ENCODE measurements at places on chromosomes 1 and 21.
A peak's percentile ranks its signal among the peaks of the same experiment; 100 is the strongest.

DNA sequence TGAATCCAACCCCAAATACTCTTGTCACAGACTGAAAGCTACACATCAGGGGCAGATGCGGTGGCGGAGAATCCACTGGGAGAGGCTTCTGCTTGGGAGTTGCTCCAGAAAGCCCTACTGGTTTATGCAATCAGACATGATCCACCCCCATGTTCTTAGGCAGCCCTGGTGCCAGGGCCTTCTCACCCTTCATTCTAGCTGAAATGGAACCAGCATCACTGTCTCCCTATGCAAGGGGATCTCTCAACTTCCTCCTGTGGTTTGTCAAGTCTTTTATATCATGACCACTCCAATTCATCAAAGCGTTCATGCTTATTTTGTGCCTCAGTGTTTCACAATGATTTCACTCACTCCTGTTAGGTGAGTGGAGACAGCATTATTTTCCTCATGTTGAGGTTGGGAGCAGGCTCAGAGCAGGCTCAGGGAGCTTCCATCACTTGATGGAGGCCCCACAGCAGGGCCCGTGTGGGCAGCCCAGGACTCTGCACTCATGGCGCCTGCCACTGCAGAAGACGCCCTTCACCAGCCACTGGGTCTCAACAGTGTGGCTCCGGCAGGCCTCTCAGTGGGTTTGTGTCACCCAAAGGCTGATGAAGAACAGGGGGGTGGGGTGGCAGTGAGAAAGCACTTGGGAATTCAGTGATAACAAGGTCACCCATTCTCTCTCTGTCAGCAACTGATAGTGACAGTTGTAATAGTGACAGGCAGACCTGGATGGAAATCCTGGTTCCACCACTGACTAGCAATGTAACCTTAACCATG, 67.1 kb downstream of the CD58 start:
- no peak for DNase-seq

DNA sequence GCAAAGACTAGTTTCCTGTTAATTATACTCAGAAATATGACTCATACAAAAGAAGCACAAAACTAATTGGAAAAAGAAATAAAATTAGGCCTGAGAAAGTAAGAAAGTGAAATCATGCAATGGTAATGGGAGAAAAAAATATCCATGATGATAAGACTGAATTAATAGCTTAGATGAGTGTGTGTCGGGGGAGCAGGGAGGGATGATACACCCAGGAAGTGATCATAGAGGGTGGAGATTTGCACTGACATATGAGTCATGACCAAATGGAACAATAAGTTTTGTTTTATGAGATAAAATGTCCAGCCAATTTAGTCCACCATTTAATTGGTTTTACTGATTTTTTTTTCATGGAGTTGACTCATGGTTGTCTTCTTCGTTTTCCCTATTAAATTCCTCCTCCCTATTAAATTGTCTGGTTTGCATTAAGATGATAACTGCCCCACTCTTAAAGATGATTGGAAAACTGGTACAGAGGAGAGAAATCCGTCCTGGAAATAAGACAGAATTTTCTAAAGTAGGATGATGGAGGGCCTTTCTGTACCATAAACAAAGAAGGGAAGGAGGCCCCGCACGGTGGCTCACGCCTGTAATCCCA, 111.7 kb upstream of the KCNJ6 start:
- DNase-seq: no peak

DNA sequence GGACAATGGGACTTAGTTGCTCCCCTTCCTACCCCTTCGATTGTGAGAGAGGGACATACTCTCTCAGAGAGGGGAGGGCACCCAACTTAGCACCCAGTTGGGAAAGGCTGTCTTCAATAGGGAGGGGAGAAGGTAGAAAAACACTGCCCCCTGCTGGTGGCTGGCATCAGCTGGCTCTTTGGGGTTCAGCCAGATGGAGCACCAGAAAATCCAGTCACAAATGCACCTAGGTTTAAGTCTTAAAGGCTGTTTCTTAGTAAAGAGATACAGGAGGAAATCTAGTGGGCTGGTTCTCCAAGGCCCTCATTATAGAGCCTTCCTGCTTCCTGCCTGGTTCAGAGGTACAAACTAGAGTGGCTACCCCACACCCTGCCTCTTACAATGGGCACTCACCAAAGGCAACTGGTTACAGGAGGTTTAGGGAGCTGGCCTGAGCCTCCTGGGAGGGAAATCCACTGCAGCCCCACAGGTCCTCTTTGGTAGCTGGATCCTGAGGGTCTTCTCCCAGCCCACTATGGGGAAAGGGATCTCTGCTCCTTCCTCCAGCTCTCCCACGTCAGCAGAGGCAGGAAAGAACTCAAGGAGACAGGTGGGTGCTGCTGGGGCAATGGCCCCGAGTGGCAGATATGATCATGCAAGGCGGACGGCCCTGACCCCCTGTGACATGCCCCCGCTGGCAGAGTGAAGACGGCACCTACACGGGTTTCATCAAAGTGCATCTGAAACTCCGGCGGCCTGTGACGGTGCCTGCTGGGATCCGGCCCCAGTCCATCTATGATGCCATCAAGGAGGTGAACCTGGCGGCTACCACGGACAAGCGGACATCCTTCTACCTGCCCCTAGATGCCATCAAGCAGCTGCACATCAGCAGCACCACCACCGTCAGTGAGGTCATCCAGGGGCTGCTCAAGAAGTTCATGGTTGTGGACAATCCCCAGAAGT, 28.3 kb downstream of the EIF2D start:
- DNase-seq: peak; percentile 26

- DNase-seq: peak; percentile 60
Measured at GRCh38 chr1:235093013-235093695, 35.5 kb downstream of the TOMM20 start.

GRCh38 chr1:117541585-117541984, 64.3 kb upstream of the TENT5C start:
- DNase-seq: no peak

GRCh38 chr1:68745451-68745850, 248.6 kb upstream of the DEPDC1 start:
- DNase-seq: no peak

DNA sequence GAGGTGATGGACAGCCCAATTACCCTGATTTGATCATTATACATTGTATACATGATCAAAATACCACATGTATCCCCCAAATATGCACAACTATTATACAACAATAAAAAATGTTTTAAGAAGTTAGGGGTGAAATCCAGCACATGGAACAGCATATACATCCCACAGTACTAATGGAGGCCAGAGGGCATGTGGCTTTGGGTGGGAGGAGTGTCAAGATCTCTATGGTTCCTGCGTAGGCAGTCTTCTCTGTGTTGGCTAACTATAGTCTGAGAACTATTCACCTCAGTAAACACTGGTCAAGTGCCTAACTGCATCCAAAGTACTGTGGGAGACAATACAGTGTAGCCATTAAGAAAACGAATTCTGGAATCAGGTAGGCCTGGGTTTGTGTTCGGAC, 74.1 kb downstream of the GADD45A start:
- no peak for DNase-seq

DNA sequence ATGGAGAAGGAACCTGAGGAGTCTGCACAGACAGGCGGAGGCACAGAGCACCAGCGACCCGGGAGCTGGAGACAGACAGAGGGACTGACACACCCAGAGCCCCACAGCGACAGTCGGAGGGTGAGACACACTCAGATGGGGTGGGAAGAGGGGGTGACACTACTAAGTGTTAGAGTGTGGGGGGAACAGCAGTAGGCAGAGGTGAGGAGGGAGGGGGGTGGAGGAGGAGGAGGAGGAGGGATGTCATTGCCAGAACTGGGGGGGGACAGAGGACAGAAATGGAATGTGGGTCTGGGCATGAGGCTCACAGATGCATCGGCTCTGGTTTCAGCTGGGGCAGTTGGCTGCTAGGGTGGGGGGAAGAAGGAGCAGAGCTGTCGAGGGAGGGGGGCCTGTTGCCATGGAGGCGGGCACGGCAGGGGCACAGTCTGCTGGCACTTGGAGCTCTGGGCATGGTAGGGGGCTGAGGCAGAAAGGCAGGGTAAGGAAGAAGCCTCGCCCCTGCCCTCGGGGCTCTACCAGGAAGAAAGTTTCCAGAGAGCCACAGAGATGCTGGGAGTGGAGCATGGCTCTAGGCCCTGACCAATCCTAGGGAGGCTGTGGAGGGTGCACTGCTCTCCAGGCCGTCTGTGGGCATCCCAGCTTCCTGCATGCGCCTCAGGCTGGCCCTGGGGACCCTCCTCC, 37.3 kb downstream of the AHDC1 start:
- no peak for DNase-seq

DNA sequence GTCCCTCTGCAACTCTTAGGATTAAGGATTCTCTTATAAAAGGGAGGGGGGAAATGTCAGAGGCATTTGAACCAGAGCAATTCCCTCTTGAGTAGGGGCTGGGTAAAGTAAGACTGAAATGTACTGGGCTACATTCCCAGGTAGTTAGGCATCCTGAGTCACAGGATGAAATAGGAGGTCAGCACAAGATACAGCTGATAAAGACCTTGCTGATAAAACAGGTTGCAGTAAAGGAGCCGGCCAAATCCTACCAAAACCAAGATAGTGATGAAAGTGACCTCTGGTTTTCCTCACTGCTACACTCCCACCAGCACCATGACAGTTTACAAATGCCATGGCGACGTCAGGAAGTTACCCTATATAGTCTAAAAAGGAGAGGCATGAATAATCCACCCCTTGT, 14.3 kb upstream of the COX20 start:
- no peak for DNase-seq

DNA sequence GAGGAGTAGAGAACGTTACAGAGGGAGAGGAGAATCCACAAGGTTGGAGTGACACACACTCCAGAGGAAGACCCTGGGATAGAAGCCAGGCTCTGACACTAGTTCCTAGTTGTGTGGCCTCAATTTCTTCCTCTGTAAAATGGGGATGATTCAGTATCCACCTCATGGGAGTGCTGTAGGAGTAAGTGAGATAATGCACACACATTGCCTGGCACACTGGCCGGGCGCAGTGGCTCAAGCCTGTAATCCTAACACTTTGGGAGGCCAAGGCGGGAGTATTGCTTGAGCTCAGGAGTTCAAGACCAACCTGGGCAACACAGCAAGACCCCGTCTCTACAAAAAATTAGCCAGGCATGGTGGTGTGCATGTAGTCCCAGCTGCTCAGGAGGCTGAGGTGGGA, 8.9 kb downstream of the KIF17 start:
- no peak for DNase-seq

DNA sequence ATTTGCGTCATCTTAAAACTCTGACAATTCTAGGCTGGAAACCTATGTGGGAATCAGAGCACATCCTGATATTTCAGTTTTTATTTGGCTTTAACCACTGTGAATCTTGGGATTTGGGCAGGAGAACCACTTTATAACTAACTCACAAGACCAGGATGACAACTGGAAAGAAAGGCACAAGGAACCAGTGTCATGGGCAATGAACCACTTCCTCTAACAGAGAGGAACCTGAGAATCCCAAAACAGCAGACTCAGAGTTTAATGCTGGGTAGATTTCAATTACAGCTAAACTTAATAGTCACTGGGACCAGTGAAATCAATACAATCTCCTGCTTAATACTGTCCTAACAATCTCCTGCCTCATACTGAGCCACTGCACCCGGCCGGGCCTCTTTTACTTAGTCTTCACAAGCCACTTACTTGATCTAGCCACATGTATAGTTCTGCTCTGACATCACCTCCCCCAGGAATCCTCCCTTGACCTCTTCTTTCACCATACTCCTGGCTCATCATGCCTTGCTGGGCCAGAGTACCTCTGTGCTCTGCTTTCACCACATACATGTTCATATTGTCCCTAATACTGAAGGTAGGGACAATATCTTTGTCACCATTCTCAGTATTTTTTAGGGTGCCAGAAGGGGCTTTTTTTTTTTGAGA, 20.2 kb upstream of the SLFNL1 start:
- no peak for DNase-seq

GRCh38 chr1:6588893-6589520, 9.2 kb downstream of the ZBTB48 start:
- DNase-seq: no peak

GRCh38 chr1:246537441-246537840, 28.6 kb downstream of the TFB2M start:
- DNase-seq: no peak

- DNase-seq: no peak
Measured at GRCh38 chr1:68320349-68320748, 88.0 kb upstream of the WLS start.

GRCh38 chr1:233668725-233669294, 54.9 kb downstream of the KCNK1 start:
- no peak for DNase-seq

- DNase-seq: peak; percentile 8
Measured at GRCh38 chr1:24289937-24290595, 29.1 kb upstream of the GRHL3 start.

DNA sequence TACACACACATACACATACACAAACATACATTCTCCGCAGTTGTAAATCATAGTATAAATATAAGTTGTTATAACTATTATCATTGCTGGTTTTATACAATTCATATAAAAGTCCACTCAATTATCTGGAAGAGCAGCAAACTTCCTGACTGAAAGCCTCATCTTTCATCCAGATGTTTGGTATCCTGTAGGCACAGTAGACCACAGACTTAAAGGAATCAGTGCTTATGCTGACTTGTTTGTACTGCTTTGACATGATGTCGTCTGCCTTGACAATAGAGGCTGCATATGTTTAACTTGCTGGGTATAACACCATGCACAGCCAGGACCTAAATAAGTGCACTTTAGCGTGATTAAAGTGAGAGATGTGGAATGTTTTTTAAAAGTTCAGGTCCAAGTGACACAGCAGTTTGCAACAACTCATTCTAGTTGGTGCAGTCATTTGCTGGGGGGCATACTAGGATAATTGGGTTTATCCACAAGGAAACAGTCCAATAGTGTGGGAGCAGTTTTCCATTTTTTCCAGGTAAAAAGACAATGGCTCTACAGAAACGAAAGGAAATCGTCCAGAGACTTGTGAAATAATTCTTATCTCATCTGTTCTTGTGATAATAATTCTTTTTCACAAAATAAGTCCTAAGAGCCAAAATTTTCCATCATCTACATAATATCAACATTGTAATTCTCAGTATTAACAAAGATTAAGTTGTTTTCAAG, 110.3 kb upstream of the TSPAN2 start:
- no peak for DNase-seq

DNA sequence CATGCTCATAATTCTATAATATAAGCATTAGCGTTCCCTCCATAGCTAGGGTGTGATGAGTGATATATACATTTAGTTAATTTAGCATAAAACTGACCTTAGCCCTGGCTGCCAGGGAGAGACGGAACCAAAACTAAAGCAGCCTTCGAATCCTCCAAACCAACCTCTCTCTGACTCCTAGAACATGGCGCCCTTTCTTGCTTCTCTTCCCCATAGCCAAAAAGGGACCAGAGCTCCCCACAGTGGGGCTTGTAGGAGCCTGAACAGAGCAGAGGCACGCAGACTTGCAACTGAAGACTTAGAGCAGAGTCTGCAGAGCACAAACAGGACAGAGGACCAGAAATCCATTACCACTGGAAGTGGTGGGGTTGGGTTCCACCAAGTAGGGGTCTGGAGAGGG, 17.7 kb downstream of the IRF2BP2 start:
- no peak for DNase-seq

GRCh38 chr1:6989212-6990159, 204.2 kb downstream of the CAMTA1 start:
- DNase-seq: no peak

- no peak for DNase-seq
Measured at GRCh38 chr21:34907461-34908418, 141.4 kb downstream of the RUNX1 start.

GRCh38 chr1:193185901-193186731, at the start of gene B3GALT2:
Gene B3GALT2 (minus strand): TSS chr1:193186613. CDS start chr1:193181562, 5,051 bp downstream.
- DNase-seq: peak; percentile 50

- DNase-seq: no peak
Measured at GRCh38 chr21:27622631-27623030, 655.7 kb upstream of the ADAMTS5 start.

All from NCI-H1930 (cell line).